Caki2 (cell line): ENCODE measurements at places on chromosomes 12 and 14. TPM values are rescaled to one million over a fixed set of nuclear protein-coding genes. Genes with fewer than 3 reads are reported as not detected.

GRCh38 chr14:73895939-73896338 lies 9.3 kb downstream of the ZNF410 start:
- DNase-seq = no peak

NANOG gene
- total RNA-seq = not detected in 2 replicates

DEPDC4 gene
- 2.0 TPM in 1 of 2 replicates, not detected in the other for total RNA-seq

GRCh38 chr14:75222208-75222701 lies 45.8 kb upstream of the TMED10 start:
- DNase-seq = no peak

- no peak for DNase-seq
These were observed 55.0 kb downstream of the TMX1 start for GRCh38 chr14:51294951-51295525.

GRCh38 chr12:96020314-96021003 lies 14.9 kb downstream of the LTA4H start:
- DNase-seq = no peak

RTL1 gene
- not detected in 2 replicates for total RNA-seq

GRCh38 chr12:12008232-12008850 lies 62.4 kb upstream of the BCL2L14 start:
- no peak for DNase-seq

FAM181A gene
- not detected in 2 replicates for total RNA-seq

DNA sequence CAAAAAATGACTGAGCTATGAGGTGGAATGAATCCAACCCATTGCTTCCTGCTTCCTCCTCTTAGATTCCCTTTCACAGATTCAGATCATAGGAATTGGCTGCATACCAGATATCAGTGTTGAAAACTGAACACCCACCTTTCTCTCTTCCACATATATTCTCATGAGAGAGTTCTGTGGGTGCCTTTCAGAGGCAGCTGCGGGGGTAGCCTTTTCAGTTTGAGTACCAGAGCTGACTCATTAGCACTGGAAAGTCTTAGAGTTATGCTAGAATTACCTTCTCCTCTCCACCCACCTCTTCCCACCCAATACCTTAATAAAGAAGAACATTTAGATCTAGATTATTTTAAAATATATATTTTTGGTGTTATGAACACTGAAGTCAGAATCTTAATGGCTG lies 495.4 kb upstream of the SEL1L start:
- no peak for DNase-seq

DNA sequence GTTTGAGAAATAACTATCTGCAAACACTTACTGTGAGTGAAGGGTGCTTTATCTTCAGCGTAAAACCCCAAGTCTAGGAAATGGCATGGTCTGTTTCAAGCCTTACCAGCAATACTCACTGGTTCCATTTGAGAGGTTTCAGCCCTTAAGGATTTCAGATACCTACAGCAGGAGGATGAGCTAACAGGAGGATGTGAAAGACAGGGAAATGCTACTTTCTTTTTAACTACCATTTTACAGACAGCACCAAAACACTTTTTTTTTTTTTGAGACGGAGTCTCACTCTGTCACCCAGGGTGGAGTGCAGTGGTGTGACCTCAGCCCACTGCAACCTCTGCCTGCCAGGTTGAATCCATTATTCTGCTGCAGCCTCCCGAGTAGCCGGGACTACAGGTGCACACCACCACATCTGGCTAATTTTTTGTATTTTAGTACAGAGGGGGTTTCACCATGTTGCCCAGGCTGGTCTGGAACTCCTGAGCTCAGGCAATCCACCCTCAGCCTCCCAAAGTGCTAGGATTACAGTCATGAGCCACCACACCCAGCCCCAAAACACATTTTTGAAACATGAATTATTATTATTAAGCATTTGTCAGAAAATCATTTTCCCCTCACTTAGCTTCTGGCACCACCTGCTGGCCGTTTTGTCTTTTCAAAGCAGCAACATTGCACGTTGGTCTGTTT lies 4.6 kb downstream of the MTRFR start:
- DNase-seq = peak; percentile 41

DLK1 gene
- total RNA-seq = not detected in 2 replicates

HSPB8 gene
- 13.0 and 23.5 TPM in 2 replicates for total RNA-seq

- DNase-seq = no peak
These were observed 49.1 kb downstream of the FAM222A start for GRCh38 chr12:109762673-109763191.
